ENCODE measurements at places on chromosomes 13 and 19. TPM values are rescaled to one million over a fixed set of nuclear protein-coding genes. Genes with fewer than 3 reads are reported as not detected.

LRRC4B gene
- not detected for total RNA-seq

CRB3 gene
- total RNA-seq: not detected

PLIN4 gene
- total RNA-seq: 0.11 TPM

ZNF136 gene
- 8.4 TPM for total RNA-seq

GZMM gene
- not detected for total RNA-seq

DDA1 gene
- total RNA-seq: 11.8 TPM

SIGLECL1 gene
- total RNA-seq: not detected

SLC6A16 gene
- total RNA-seq: not detected

GSX1 gene
- not detected for total RNA-seq

PRKCG gene
- total RNA-seq: not detected
